Sigmoid colon (tissue), 7 donors: ENCODE measurements at places on chromosomes 1 and 21. TPM values are rescaled to one million over a fixed set of nuclear protein-coding genes. Genes with fewer than 3 reads are reported as not detected.

DNA sequence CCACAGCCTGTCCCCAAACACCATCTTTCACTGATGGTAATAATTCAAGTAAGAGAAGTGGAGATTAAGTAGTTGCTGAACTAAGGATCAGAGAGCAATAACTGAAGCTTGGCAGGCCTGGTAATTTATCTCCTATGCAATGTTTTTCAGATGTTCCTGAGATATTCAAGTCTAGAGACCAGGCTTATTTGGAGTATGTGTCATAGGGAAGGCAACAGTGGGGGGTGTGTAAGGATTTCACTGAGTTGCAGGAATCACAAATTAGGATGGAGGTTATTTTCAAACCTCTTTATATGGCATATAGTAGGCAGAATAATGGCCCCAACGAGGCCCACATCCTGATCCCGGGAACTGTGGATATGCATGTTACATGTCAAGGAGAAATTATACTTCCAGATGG, 171.7 kb downstream of the KCNJ6 start:
- H3K36me3 ChIP-seq, result no peaks in the 10 kb centered on the region
- no peaks in the 10 kb centered on the region for H3K27me3 ChIP-seq
- no peak overlapping the region for H3K4me3 ChIP-seq

LCE6A gene
- not detected for total RNA-seq

AMY1B gene
- total RNA-seq, result not detected

GRCh38 chr1:234386122-234386521, 12.9 kb downstream of the COA6 start:
- H3K27ac ChIP-seq, result no peak overlapping the region
- no peak overlapping the region for H3K4me3 ChIP-seq
- no peak for DNase-seq
- H3K27me3 ChIP-seq, result no peaks in the 10 kb centered on the region
- peaks cover 28% of the 10 kb centered on the region for H3K36me3 ChIP-seq

DNA sequence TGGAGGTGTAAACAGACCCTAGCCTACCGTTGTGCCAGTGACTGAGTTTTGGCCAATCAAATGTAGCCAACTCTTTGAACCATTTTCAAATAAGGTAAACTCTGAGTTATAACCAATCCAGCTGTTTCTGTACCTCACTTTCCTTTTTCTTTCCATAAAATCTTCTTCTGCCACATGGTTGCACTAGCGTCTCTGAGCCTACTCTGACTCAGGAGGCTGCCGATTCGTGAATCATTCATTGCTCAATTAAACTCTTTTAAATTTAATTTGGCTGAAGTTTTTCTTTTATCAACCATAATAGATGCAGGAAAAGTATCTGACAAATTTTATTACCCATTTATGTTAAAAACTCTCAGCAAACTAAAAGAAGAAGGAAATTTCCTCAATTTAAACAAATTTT, 111.5 kb upstream of the LYPLAL1 start:
- no peaks in the 10 kb centered on the region for H3K36me3 ChIP-seq
- no peaks in the 10 kb centered on the region for H3K4me1 ChIP-seq
- no peak overlapping the region for H3K27ac ChIP-seq
- H3K27me3 ChIP-seq, result no peaks in the 10 kb centered on the region

GRCh38 chr1:81142099-81142826, 658.5 kb upstream of the ADGRL2 start:
- DNase-seq, result no peak
- H3K27me3 ChIP-seq, result no peaks in the 10 kb centered on the region
- no peak overlapping the region for H3K27ac ChIP-seq

HDAC1 gene
- total RNA-seq, result 68.0 TPM

CD247 gene
- total RNA-seq, result not detected

C1orf226 gene
- 11.4 TPM for total RNA-seq

GRCh38 chr1:17066361-17067068, 12.7 kb upstream of the SDHB start:
- no peak overlapping the region for H3K27ac ChIP-seq
- H3K4me3 ChIP-seq, result no peak overlapping the region
- no peaks in the 10 kb centered on the region for H3K27me3 ChIP-seq
- H3K4me1 ChIP-seq, result no peaks in the 10 kb centered on the region

RAP1GAP gene
- not detected for total RNA-seq

DNA sequence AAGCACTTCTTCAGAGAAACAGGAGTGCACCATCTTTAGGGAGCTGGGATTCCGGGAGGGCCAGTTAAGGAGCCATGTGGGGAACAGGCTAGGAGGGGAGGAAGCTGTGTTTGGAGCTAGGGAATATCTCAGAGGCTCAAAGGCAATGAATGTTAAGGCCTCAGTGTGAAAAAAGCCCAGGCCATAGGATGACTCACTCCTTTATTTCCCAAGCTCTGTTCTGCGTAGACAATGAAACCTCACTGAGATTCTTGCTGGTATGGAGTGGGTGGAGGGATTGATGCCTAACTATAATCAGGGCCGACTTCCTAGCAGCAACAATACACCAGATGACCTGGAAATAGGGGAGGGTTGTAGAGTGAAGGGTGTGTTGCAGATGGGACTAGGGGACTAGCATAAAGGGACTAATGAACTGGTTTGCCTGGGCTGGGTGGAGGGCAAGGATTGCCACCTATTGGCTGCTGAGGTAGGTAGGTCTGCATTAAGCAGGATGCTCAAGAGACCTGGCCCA, 2.1 kb downstream of the GNAT2 start:
- DNase-seq, result no peak
- peak overlapping the region; percentile 23 for H3K27ac ChIP-seq
- no peaks in the 10 kb centered on the region for H3K36me3 ChIP-seq
- H3K4me3 ChIP-seq, result no peak overlapping the region
- no peaks in the 10 kb centered on the region for H3K27me3 ChIP-seq

- H3K4me1 ChIP-seq, result peaks cover 8% of the 10 kb centered on the region
- H3K36me3 ChIP-seq, result no peaks in the 10 kb centered on the region
- H3K27ac ChIP-seq, result no peak overlapping the region
- no peak overlapping the region for H3K4me3 ChIP-seq
These were observed 318.4 kb upstream of the RGS18 start for GRCh38 chr1:191839891-191840290.

TMEM82 gene
- not detected for total RNA-seq

BRINP3 gene
- total RNA-seq, result 0.16 TPM

GRCh38 chr1:109532365-109533136, 7.1 kb upstream of the GPR61 start:
- DNase-seq, result peak; percentile 91
- H3K4me3 ChIP-seq, result peak overlapping the region; percentile 18
- H3K4me1 ChIP-seq, result peaks cover 40% of the 10 kb centered on the region
- peak overlapping the region; percentile 63 for H3K27ac ChIP-seq

GRCh38 chr1:153345187-153346076, 3.2 kb downstream of the PGLYRP4 start:
- no peaks in the 10 kb centered on the region for H3K27me3 ChIP-seq
- H3K4me3 ChIP-seq, result no peak overlapping the region
- no peaks in the 10 kb centered on the region for H3K4me1 ChIP-seq
- no peak for DNase-seq
- H3K27ac ChIP-seq, result no peak overlapping the region

DNA sequence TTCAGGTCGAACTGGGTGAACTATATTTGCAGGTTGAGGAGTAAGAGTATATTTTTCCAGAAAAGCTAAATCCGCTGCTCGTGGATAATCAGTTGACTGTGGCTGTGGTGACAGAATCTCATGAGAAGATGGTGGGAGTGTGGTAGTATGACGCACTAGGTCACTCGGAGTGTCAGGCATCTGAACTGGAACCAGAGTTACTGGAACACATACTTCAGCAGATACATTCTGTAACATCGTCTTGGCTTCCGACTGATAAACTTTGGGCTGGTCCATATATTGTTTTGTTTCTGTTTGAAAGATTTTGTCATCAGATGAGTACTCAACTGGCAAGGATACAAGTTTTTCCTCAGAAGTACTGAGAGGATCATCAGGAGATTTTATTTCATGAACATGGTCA, 13.0 kb upstream of the ASPM start:
- H3K4me3 ChIP-seq, result no peak overlapping the region
- H3K27ac ChIP-seq, result no peak overlapping the region
- no peak for DNase-seq
- peaks cover 4% of the 10 kb centered on the region for H3K36me3 ChIP-seq
